Stimulated activated CD4-positive, alpha-beta T cell treated with anti-CD3 and anti-CD28 coated beads, Interleukin-15, amount 100 ng/mL, for 48 hours (primary cell): ENCODE measurements at places on chromosomes 5 and 9.

DNA sequence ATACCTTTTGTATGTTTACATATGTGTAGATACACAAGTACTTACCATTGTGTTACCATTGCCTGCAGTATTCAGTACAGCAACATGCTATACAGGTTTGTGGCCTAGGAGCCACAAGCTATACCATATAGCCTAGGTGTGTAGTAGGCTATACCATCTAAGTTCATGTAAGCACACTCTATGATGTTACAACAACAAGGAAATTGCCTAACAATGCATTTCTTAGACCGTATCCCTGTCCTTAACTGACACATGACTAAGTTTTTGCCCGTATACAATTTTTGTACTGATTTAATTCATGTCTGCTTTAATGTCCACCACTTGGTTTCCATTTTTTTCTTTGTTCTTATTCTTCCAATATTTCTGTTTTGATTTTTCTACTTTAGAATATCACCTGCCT is 18.5 kb downstream of the TNPO1 start:
- no peak for DNase-seq

DNA sequence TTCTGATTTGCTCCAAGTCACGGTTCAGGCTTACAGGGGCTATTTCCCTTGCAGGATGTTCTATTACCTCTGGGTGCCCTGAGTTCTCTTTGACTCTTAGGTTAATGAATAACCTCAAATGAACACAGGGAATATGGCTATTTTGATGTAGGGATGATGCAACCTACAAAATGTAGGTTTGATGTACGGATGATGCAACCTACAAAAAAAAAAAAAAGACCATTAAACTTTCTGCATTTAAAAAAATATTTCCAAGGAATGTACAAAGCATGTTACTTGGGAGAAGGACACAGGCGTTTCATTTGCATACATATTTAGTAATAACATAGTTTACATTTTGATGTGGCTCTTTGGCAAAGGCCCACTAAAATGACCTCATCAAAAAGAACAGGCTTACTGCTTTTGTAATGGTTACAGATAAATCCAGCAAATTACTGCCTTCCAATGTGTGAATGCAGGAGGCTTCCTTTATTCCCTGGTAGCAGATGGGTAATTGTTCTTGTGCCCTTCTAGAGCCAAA is 36.3 kb downstream of the ZNF474 start:
- no peak for DNase-seq

DNA sequence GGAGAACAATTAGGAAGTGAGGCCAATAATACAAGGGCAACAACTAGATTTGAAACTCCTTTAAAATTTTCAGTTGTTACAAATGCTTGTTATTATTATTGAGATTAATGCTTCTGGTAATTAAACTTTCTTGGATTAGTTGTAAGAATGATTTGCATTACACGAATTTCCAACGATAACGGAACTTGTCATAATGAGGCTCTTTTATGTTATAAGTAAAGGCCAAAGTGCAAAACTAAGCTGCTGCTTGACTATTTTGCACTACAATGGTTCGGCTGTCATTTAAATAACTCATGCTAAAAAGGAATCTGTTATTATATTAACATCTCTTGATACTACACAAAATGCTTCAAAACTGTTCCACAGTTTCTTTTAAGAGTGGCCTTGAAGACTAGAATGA is 1007.1 kb downstream of the PTPRD start:
- no peak for DNase-seq

DNA sequence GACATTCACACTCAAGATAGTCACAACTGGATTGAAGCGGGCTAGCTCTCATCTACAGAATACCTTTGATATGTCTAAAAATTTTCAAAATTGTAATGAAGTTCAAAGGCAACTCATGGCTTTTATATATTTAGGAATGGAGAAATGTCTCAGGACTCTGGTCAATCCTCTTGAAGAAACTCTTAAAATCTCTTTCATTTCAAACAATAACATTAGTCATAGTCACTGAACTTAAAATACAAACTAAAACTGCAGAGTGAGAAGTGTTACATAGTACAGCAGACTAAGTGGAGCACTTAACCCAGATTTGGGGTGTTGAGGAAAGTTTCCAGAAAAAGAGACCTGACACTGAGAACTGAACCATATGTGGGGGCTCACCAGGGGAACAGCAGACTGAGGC is 20.7 kb downstream of the FANCC start:
- no peak for DNase-seq

DNA sequence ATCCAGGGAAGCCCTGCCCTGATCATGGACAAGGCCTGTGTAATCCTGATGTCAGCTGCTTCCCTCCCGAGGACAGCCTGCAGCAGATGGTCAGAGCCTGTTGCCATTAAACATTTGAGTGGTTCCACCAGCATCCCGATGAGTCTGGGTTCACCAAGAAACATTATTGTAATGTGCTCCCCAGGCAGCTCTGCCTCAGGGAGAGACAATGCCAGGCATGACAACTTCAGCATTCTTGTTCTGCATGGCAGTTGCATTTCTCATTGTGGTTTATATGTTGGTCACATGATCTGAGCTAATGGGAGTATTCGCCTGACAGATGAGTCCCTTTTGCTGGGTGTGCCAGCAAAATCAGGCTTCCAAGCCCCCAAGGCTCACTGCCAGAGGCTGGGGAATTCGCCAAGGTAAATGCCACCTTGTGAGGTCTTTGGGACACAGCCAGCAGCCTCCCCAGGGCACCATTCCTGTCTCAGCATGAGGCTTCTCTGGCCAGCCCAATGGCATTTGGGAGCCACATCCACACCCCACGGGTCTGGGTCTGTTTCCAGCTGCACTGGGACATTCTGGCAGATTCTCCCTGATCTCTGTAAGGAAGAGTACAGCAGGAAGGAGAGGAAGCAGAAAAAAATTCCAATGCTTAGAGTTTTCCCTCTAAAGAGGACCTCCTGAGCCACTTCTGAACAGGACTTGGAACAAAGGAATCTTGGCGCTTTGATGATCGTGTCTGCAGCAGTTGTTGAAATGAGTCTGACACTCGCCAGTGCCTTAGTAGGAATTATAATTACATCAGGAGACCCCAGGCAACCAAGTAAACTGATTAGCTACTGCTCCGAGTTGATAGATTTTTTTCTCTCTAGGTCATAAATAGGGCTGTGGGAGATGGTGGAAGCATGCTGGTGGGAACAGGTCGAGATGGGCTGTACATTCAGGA is 18.7 kb downstream of the KCNIP1 start:
- DNase-seq = no peak

DNA sequence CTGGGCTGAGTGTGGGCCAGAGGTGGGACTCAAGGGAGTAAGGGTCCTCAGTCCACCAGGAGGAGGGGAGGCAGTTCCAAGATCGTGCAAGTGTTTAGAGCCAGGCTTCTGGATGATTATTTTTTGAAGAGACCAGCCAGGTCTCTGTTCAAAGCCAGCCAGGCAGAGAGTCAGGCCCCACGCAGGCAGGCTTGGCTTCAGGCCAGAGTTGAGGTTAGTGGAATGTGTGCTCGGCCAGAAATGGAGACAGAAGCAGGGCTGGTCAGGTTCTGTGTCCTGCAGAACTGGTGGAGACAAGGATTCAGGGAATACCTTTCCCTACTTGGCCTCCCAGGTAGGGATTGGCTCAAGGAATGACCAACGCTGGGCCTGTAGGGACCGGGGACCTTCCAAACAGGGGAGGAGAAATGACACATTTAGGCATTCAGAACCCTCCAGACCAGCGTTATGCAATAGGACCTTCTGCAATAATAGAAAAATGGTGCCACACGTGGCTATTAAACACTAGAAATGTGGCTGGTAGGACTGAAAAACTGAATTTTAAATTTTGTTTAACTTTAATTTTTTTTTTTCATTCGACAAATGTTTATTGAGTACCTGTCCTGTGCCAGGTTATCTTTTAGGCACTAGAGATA is 106.2 kb downstream of the CMYA5 start:
- no peak for DNase-seq

DNA sequence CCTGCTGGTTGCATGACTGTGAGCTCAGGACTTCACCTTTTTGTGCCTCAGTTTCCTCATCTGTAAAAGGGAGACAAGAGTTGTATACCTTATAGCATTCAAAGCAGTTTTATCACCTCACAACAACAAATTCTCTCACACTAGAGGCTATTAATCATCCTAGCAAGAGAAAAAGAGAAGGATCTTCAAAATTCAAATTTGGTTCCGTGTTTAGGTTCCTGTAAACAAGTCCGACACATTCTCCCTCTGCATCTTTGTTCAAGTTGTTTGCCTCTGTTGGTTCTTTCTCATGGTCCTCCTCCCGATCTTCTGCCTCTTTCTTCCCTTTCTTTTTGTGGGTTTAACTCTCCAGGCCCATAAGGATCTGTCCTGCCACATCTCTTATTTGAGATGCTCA is 218.0 kb downstream of the PIK3R1 start:
- no peak for DNase-seq

DNA sequence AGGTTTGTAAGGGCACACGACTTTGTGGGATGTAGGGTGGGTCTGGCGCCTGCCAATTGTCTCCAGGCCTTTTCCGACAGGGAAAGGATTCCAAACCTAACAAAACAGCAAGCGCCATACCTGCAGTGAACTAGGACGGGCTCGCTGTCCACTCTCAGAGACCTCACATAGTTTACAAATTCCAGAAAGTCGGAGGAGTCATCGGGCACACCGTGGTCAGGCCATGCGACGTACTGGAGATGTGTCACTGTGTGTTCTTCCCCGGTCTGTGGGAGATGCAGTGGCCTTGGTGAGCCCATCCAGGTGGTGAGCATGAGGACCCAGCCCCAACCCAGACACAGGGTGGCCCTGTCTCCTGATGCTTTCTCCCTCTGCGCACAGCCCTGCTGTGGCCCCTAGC is 61.3 kb upstream of the EPB41L4B start:
- DNase-seq = no peak

- DNase-seq = peak; percentile 82
These were observed at the start of gene KLHL9 for GRCh38 chr9:21334701-21335632. Gene KLHL9 (minus strand): TSS chr9:21335404. CDS start chr9:21334859, 545 bp downstream.
